ENCODE measurements at places on chromosomes 2 and 18.

DNA sequence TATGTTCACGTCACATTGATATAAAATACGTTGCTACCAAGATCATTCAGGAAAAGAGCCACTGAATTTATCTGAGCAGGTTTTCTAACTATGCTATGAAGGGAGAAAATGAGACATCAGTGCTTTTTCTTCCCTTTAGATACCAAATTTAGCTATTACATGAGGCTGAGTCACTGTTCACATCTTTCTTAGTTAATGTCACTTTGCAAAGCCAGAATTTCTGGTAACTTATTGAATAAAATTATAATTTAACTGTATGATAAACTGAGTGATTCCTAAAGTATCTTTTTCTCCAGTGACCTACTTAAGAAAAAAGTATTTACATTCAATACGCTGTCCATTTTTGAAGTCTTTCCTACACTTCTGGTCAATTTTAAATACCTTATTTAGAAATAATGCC lies 22.7 kb downstream of the C1D start:
- no peak for DNase-seq

DNA sequence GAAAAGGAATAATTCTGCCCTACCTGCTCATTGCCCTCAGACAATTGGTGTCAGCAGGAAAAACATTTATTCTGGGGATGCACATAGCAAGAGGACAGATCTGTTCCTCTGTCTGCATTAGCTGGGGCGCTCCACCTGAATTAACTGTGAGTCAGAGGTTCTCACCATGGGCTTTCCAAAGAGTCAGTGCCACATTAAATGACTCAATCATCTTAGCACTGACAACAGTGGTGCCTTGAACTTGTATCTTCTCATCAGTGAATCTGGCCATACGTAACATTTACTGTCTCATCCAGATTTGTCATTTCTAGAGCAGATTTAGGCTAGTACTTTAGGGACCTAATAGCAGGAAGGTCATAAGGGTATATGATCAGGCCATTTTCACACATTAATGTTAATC lies 358.1 kb upstream of the CRIM1 start:
- no peak for DNase-seq

DNA sequence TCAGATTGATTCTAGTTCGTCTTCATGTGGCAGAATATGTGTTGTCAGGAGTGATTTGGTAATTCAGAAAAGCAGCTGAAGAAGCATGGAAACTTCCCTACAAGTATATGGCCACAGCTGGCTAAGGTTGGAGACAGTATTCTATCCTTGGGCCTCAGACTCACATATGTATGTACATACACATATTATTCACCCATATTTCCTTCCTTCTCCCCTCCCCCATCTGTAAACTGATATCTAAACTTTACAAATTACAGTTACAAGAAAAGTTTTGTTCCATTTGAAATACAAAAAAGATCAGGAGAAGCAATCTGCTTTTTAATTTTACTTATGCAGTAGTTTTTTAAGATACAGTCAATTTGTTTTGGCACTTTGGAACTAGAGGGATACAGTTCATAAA lies 3.1 kb downstream of the SP3 start:
- no peak for DNase-seq

- DNase-seq = no peak
Measured at GRCh38 chr2:146986161-146986560, 858.7 kb upstream of the ACVR2A start.

GRCh38 chr2:74708883-74709282 lies 54.8 kb downstream of the SEMA4F start:
- DNase-seq = no peak

DNA sequence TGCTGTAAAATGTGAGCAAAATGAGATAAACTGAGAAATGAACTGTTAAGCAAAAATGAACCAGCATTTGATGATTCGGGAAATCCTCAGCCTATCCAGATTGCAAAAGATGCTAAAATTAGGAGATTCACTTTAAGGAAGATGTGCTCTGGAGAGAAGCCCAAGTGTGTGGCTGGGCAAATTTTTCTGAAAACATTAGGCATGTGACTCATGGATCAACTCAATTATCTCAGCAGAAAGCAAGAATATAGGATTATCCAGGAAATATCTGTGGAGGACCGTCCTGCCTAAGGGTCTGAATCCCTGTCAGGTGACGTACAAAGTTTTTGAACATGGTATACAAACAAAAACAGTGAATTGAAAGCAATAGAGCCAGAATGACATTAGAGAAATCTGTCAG lies 1268.3 kb upstream of the TMEFF2 start:
- no peak for DNase-seq
